Stimulated activated CD4-positive, alpha-beta T cell treated with anti-CD3 and anti-CD28 coated beads, Interleukin-1b, Interleukin-23, amount 100 ng/mL, for 1 hour (primary cell): ENCODE measurements at places on chromosomes 6 and 20.

GRCh38 chr6:85594197-85594930 lies 706 bp upstream of the SNX14 start:
- no peak for DNase-seq

DNA sequence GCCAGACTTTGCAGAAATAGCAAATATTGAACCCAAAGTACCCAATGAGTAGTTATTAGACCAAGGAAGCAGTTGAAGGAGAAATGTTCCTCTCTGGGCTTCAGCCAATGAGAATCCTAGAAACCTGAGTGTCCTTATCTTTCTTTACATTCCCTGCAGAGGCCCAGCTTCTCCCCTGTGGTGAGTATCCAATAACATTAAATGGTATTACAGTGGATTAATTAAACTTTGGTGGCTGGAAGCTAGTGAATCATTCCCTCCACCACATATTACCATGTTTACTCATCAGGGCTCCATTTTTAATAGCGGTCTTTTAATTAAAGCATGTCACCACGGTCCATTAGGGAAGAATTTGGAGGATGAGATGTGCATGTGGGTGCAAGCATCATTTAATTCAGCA lies 74.0 kb downstream of the UNC5CL start:
- no peak for DNase-seq

GRCh38 chr6:139940741-139941729 lies 566.6 kb upstream of the CITED2 start:
- no peak for DNase-seq

- DNase-seq: no peak
Measured at GRCh38 chr6:135289816-135290215, 108.7 kb downstream of the MYB start.

- no peak for DNase-seq
Measured at GRCh38 chr6:22613695-22614094, 44.3 kb downstream of the HDGFL1 start.

DNA sequence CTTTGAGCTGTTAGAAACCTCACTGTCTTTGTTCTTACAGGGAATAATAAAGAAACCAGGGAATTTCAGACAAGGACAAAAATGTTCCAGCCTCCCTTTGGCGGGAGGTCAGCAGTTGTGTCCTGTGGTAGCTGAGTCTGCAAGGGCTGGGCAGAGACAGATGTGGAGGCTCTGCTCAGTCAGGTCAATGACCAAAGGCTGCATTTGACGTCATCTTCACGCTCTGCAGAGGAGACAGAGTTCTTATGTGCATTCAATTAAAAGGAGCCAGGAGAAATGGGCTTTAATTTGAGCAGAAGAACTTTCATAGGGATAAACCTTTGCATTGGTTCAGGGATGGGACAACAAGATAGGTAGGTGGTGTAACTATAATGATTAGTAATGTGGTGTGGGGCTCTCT lies 45.1 kb upstream of the FOXA2 start:
- no peak for DNase-seq

- no peak for DNase-seq
Measured at GRCh38 chr20:6626805-6627204, 140.7 kb upstream of the BMP2 start.

GRCh38 chr20:40268321-40269075 lies 420.5 kb downstream of the MAFB start:
- no peak for DNase-seq

- DNase-seq: no peak
Measured at GRCh38 chr6:79557673-79558467, 20.6 kb upstream of the LCA5 start.

DNA sequence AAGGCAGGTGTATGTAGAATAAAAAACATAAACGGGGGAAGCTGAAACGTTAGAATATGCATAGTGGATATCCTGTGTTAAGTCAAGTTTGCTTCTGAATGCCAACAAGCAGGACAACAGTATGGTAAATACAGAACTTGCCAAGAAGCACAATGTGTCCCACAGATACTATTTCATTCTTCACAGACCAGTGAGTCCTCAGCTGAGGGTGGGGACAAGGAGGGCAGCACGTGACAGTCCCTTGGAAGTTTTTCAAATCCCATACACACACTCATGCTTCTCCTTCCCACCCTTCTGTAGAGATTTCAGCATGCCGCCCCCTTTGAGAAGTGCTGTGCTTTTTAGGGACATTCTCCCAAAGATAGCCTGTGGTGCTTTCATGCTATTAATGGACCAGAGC lies 268.5 kb upstream of the ECI2 start:
- DNase-seq: no peak

DNA sequence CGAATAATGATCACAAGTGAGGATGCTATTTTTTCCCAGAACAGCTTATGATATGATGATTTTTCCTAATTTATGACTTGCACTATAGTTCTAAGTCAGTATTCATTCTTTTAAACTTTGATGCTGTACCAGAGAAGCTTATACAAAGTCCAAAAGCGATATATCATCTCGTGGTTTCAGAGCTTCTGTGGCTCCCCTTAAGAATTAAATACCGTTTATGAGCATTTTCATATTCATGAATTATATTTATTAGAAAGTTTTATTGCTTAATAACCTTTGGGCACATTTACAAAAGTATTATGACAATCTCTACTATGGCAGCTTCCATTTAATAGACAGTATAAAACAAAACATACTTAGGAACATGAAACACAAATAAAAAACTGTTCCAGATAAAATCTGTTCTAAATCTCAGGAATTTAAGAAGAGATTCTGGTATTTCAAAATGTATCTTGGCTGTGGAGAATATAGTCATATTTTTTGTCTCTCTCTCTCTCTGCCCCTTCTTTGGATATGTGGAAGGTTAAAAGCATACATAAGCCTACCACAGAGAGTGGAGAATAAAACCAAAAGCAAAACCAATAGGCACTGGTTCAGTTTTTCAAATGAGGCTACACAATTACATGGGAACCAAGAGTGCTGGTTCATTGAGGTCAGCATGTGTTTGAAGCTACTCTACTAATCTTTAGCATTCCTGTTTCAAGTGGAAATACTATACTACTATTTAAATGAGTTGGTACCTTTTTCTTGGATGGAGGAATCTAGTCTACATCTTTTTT lies 884.5 kb upstream of the GJE1 start:
- no peak for DNase-seq

DNA sequence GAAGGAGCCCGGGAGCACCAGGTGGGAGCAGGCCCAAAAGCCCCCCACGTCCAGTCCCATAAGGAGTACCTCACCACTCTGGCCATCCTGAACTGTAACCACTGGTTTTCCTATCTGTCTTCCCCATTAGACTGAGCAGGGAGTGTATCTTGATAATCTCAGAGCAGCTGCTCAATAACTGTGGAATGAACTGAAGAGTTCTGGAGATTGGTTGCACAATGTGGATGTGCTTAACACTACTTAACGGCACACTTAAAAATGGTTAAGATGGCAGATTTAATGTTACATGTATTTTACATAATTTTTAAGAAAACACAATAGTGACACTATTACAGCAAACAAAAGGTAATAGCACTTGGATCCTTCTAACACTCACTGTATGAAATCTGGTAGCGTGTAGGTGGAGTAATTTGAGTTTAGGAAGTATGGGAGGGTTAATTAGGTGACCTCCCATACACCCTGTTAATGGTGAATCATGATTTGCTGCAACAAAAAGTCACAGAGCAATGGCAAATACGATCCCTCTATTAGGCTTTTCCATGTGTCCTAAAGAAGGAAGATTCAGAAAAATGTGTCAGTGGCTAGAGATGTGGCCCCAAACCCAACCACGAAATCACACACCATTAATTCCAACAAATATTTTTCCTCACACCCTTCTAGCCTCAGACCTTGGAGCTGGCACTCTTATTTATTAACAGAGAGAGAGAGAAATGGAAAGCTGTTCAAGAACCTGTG lies 18.4 kb downstream of the TRAM2 start:
- no peak for DNase-seq

DNA sequence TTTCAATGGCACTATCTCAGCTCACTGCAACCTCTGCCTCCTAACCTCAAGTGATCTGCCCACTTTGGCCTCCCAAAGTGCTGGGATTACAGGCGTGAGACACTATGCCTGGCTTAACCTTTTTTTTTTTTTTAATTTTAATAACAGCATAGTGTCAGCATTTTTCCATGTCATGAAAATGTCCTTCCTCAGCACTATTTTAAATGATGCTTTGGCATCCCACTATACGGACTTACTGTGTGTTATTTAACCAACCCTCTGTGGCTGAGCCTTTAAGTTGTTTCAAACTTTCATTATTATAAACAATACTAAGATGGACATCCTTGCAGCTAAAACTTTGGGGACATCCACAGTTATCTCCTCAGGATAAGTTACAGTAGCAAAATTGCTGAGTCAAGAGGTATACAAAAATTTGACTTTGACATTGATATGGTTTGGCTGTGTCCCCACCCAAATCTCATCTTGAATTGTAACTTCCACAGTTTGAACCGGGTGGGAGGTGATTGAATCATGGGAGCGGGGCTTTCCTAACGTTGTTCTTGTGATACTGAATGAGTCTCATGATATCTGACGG lies 123.8 kb upstream of the JARID2 start:
- DNase-seq: no peak

DNA sequence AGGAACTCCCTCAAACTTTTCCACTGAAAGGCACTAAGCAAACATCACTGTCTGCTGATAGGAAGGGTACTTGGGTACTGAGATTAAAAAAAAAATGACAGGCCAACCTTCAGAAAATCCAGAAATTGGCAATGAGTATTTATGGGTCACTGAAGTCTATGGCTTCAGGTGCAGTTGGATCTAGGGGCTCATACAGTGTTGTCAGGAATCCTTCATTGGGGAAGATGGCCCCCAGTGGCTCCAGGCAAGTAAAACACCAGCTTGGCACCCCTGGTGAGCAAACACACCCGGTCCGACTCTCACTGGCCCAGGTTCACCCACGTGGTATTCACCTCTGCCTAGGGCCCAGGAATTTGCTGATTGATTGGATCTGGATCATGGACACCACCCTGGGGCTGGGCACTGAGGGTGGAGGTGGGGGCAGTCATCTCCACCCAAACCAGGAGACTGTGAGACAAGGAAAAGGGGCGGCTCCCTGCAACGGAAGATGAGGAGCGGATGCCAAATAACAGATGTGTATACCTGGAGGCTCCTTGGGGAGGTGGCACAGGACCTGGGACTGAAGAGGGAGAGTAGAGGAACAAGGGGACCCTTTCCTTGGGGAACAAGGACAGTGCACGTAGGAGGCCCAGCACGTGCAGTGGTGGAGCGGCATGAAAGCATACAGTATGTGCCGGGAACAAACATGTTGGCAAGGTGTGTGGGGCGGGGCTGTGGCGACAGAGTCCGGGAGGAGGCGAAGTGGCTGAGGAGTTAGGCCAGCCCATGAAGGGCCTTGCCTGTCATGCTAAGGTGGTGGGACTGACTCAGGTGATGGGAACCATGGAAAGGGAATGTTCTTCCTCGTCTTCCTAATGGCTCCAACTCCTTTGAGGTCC lies 4.7 kb downstream of the SLC2A10 start:
- DNase-seq: no peak

GRCh38 chr6:46289898-46290297 lies 119.1 kb upstream of the ENPP5 start:
- no peak for DNase-seq
